ENCODE measurements at places on chromosomes 2 and 18. TPM values are rescaled to one million over a fixed set of nuclear protein-coding genes. Genes with fewer than 3 reads are reported as not detected.
A peak's percentile ranks its signal among the peaks of the same experiment; 100 is the strongest.

DNA sequence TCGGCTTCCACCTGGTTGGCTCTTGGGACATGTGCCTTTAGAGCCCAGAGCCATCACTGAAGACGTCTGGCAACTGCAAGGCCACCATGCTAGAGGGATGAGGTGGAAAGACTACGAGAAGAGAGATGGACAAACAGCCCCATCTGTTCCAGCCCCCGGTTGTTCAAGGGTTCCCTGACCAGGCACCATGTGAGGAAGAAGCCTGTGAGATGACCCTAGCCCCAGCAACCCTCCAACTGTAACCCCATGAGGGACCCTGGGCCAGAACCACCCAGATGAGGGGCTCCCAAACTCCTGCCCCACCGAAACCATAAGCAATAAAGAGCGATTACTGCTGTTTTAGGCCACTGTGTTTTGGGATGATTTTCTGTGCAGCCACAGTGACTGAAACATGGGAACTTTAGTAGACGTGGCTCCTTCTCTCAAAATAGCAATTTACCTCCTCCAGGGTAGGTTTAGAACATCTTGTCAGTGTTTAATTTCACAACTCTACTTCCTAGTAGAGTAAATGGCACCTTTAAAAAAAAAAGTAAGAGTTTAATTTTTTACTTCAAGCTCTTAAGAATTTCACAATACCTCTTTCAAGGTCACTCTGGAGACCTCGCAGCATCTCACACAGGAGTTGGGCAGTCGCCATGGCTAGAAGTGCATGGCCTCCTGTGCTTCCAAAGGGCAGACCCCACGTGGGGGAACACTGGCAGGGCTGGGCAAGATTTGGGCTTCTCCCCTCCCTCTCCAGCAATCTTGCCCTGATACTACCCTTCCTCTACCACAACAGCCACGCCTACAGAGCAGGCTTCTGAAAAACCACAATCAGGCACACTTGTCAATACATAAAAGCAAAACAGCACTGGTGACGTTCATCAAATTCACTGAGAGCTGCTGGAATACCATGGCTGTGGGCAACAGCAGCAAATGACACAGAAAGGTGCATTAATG, 48.8 kb downstream of the TMEM163 start:
- peak; percentile 14 for DNase-seq

- DNase-seq = no peak
Observed at GRCh38 chr2:110768591-110768990, 36.2 kb downstream of the ACOXL start.

DNA sequence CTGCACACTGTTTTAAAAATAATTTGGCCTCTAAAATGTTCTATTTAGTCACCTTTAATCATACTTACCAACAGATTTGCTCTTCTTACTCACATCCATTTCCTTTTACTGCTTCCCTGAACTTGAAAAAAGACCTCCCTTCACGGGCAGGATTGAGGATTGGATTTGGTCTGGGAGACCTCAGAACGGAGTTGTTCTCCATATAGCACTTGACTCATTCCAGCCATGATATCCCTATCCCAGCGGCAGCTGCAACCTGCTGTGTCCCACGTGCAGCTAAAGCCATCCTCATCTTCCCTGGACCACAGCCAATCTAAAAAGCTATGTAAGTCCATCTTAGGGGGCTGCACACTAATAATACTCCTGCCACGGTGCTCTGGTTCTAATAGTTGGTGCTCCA, 97.0 kb upstream of the PTPRM start:
- no peak for DNase-seq

Gene ELOA2
- not detected for total RNA-seq

DNA sequence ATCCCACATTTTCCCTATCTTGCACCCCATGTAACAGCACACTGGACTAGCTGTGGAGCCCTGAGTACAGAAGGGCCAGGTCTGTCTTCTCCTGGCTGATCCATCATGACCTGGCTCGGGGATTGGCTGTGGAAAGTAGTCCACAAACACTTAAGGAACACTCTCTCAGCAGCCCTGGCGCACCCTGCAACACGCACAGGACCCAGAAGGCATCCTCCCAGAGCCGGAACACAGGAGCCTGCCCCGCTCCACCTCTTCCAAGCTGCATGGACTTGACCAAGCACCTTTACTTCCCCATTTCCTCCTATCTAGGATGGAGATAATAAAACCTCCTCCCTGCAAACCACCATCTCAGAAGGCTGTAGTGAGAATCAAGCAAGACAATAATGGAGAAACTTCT, 151.7 kb downstream of the CTIF start:
- DNase-seq = no peak

Gene ATP6V1B1
- 1.4 TPM for total RNA-seq

Gene CNNM3
- total RNA-seq = 21.7 TPM

Gene LYPD1
- 0.28 TPM for total RNA-seq
